NCI-H2029 (cell line): ENCODE measurements at places on chromosomes 11 and 22.

- no peak for DNase-seq
Observed at GRCh38 chr11:34343153-34343552, 14.7 kb downstream of the ABTB2 start.

GRCh38 chr22:29748248-29748893 lies 18.4 kb downstream of the ZMAT5 start:
- no peak for DNase-seq

- DNase-seq, result no peak
Observed at GRCh38 chr11:111592491-111592890, 9.8 kb upstream of the SIK2 start.

- no peak for DNase-seq
Observed at GRCh38 chr11:72762641-72763304, 10.6 kb upstream of the ARAP1 start.

- no peak for DNase-seq
Observed at GRCh38 chr11:13667245-13667644, 1.2 kb upstream of the FAR1 start.

DNA sequence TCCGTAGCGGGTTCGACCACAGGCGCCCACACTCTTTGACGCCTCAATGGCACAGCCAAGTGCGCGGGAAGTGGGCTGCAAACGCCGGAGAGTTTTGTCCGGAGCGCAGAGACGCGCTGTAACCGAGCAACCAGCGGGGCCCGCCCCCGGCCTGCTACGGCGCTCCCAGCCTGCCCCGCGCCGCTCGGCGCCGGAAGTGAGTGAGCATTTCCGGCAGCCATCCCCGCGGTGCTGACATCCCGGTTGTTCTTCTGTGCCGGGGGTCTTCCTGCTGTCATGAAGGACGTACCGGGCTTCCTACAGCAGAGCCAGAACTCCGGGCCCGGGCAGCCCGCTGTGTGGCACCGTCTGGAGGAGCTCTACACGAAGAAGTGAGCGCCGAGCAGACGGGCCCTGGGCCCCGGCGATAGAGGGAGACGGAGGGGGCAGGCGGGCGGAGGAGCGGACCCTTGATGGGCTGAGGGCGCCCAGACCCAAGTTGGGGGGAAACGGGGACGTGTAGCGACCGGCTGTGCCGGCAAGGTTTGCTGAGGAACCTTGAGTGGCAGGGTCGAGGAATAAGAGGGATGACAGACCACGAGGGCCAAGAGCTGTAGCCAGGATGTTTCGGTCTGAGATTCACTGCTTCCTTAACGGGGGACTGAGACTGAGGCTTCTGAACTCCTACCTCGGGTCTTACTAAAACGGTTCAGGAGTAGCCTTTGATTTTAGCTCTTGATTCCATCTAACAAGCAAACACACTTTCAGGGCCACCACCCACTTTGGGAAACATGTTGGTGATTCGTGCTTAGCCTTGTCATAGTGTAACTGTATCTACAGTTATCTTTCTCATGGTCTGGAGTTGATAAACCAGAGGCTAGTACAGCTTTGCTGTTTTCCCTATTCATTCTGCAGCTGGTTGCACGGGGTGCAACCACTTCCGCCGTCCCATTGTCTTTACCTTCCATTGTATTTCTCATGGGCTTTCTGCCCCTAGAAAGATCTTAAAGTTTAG lies at the start of gene PSMD13:
Gene PSMD13 (plus strand): TSS at position 203 of the 994 bp plus-strand sequence. CDS start 74 bp downstream, at position 277.
- DNase-seq, result peak; percentile 70

GRCh38 chr11:2805388-2806056 lies 80.1 kb downstream of the CDKN1C start:
- DNase-seq, result no peak

GRCh38 chr22:28581016-28581415 lies 98.6 kb downstream of the TTC28 start:
- DNase-seq, result no peak
